Pons (tissue), 1 donor: ENCODE measurements at places on chromosomes 5 and 9.
A peak's percentile ranks its signal among the peaks of the same experiment; 100 is the strongest.

DNA sequence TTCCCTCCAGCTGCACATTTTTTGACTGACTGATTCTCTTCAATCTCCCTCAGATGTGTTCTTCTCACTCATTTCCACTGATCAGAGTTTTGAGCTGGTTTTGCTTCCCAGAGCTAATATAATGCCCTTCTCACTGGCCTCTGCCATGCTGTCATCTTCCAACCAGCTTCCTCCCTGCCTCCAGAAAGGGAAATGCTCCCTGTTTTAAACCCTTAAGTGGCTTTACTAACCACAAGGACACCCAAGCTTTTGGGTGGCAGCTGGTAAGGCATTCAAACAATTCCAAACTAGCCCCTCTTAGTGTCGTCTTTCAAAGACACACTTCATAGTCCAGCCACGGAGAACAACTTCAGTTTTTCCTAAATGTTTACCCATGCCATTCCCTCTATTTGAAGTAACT, 172.5 kb downstream of the CRB2 start:
- no peak for DNase-seq

DNA sequence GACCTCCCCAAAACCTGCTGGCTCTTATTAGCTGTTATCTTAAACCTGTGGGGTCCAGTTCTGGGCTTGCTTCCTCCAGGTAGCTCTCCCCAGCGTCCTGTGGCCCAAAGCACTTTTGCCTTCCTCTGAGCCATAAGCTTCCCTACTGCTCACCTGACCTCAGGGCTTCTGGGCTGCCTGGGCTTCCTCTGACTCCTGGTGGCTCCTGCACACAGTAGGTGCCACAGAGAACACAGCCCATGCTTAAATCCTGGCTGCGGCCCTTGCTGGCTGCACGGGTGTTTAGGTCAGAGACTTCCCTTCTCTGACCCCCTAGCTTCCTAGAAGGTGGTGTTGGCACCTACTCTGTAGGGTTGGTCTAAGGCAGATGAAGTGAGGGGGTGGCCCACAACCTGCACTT, 2.5 kb downstream of the RALGDS start:
- DNase-seq = no peak

- no peak for DNase-seq
Measured at GRCh38 chr5:56456002-56456401, 222.9 kb upstream of the ANKRD55 start.

DNA sequence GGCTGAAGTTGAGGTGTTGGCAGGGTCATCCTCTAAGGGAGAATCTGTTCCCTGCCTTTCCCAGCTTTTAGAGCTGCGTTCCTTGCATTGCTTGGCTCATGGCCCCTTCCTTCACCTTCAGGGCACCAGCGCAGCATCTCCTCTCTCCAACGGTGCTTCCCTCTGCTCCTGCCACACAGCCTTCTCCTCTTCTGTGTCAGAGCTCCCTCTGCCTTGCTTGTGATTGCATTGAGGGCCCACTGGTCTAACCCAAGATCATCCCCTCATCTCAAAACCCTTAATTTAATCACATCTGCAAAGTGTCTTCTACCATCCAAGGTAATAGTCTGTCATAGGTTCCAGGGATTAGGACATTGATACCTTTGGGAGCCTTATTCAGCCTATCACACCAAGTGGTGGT, 205.7 kb upstream of the TBCA start:
- no peak for DNase-seq

GRCh38 chr5:39541920-39542319, 117.1 kb upstream of the DAB2 start:
- no peak for DNase-seq

- no peak for DNase-seq
Measured at GRCh38 chr9:32010322-32010721, 374.1 kb upstream of the ACO1 start.

DNA sequence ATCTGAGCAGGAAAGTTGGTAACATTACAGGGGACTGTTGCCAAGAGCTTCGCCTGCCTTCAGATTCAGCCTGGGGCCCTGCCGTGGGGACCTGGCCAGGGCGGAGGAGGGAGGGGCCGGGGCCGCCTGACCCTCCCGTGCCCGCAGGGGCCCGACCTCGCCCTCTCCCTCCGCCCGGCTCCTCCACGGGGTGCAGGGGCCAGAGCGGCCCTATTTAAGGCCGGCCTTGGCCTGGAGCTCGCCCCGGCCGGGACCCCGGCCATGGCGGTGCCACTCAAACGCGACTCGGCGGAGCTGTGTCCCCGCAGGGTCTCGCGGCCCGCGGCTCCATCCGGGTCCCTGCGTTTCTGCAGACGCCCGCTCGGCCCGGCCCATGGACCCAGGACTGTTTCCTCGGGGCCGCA, 757 bp downstream of the TMEM250 start:
- DNase-seq = no peak

DNA sequence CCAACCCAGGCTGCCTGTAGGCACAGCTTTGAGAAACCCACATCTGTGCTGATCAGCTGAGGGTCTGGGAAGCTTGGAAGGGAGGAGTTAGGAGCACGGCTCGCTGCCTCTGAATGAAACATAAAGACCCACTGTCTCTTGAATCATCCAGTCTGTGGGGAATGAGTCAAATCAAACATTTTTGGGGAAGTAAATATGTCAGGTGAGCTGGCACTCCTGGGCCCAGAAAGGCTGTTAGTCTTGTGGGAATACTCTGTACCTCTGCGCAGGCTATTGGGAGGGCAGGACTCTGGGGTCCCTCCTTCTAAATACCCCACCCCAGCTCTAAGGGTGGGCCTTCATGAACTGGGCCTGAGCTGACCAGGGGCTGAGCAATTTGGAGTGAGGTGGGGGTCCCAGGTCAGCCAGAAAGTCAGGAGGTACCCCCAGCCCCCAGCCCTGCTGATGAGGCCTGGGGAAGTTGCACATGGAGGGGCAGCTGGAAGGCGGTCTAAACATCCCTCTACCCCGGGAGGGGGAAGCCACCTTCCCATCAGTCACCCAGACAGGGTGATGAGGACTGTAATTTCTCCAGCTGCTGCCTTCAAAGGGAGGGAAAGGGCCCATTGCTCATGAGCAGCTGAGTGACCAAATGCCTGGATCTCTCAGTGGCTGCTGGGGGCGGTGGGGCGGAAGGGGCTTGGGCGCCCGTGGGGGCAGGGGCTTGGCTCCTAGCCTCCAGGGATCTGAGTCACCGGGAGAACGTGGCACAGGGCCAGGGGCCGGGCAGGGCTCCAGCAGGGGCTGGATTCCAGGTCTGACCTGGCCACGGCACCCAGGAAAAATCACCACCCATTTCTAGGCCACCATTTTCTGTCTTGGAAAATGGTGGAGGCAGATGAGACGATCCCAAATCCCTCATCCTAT, 10.8 kb downstream of the FIBCD1 start:
- DNase-seq = no peak

- DNase-seq = no peak
Measured at GRCh38 chr9:114861922-114862605, 56.2 kb upstream of the TNFSF15 start.

- DNase-seq = no peak
Measured at GRCh38 chr5:51225789-51226742, 157.2 kb upstream of the ISL1 start.

DNA sequence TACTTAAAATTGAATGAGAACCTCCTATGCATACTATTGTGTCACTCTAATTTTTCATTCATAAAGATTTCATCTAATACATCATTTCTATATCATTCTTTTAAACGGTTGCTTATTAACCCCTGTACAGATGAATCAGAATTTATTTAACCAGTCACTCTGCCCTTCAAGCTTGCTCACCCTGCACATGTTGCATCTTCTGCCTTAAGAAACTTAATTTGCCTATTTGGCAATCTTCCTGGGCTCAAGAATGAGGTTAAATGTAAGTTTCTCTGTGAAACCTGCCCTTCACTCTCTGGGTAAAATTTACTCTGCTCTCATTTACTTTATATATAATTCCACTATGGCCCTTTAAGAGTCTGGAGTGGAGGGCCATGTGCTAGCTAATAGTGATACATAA, 434.7 kb upstream of the ZNF608 start:
- DNase-seq = no peak

GRCh38 chr5:103089272-103089671, 30.7 kb downstream of the GIN1 start:
- DNase-seq = no peak

DNA sequence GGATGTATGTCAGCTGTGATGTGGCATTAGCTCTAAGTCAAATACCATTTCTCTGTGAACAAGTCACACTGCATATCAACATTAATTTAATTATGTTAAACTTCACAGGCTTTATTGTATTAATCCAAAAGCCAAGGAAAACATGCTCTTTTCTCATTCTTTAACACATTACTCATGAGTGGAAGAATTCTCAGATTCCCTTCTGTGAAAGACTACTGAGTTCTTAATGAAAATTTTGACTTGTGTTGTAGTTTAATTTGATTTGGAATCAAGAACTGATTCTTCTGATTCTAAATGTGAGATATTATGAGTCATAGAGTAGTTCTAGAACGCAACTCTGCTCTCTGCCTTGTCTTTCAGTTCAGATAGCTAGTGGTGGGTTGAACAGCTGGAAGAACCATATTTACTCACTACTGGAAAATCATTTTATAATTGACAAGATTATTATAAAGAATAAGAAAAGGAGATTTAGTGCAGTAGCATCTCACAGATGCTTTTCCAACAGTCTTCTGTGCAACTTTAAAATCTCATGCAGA, 90.6 kb downstream of the VCAN start:
- peak; percentile 47 for DNase-seq

- no peak for DNase-seq
Measured at GRCh38 chr5:109028608-109029299, 281.1 kb downstream of the FER start.

DNA sequence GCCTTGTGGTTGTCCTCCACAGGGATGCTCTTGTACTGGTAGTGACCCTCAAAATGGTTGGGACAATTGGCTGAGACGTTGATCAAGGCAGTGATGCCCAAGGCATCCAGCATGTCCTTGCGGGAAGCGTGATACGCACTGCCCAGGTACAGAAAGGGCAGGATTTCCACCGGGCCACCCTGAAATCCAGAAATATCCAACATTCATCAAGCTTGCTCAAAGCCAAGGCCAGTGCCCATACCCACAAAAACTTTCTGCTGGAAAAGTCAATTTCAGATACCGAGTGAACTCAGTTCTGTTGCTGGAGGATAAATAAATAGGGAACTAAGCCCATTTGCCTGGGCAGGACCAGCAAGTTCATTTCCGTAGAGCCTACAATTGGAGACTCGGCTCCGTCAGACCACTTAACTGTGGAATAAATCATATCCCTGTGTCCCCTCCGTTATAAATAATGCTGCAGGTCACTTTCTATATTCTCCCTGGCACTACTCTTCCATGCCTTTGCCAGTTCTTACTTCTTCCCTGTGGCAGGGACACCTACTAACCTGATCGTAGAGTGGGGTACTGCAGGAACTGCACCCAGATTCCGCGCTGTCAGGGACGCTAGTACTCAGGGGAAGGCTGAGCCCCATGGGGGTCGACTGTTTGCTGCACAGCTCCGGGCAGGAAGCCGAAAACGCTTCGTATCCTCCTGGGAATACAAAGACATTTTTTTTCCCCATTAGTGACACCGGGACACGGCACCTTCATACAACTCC, 1.2 kb downstream of the DUSP1 start:
- peak; percentile 48 for DNase-seq

GRCh38 chr5:65482296-65482735, 596 bp upstream of the ADAMTS6 start:
- peak; percentile 70 for DNase-seq

DNA sequence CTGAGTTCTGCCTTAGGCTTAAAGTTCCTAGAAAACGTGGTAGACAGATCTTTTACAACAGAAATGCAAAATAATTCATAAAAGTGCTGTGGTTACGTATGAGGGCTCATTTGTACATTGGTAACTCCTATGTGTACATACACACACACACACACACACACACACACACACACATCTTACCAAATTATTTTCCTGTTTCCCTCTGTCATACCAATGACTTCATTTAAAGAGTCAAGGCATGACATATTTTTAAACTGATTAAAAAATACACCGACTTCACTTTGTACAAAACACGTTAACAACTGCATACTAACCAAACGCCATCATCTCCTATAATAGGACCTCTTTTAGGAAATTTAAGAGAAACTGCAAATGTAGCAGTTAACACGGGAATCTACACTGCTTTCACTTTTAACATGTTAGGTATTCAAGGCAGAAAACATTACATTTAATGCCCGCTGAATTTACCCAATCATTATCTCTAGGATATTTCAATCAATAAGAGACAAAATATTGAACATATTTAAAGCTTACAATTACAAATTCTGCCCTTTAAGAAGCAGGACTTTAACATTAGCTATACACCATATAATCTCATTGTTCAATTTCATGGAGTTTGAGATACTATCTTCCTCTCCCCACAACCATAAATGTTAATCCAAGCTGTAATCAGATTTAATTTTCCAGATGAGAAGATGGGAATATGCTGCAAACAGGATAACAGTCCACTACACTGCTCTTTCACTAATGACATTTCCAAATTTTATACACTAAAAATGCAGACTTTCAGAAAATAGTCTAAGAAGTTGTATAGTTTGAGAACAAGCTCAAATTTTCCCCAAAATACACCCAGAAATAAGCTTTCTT, 133.1 kb downstream of the DENND1A start:
- DNase-seq = no peak

DNA sequence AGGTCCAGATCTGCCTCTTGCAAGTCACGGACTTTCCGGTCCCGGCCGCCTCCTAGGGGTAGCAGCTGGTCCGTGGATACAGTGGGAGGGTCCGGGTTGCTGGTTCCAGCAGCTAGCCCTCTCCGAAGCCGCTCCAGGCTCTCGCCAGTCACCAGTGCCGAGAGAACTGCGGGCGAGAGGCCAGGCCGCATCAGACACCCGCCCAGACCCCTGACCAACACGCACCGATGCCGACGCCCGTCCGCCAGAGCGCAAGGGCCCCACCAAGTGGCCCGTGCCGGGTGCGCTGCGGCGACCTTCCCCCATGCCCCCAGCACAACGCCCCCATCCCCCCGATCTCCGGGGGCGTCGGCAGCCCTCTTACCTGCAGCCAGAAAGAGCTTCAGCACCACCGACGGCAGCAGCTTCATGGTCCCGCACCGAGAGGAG, 470 bp downstream of the HBEGF start:
- peak; percentile 58 for DNase-seq

DNA sequence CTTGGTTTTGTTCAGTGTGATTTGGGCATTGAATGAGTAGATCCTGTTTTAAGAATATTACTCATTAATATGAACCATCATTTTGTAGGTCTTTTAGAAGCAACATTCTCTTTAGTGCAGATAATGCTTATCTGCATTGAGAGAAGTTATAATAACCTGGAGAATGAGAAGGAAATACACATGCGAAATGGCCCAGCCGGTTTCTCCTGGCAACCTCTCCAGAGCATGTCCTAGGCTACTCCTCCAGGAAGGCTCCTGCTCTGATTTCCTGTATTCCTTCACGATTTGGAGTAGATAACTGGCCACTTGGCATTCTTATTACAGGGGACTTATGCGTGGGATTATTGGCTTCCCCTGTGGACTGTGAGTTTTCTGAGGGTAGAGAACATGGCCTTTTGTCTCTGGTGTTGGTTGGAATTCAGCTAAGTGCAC, 12.6 kb downstream of the DAPK1 start:
- DNase-seq = no peak
